ENCODE measurements at places on chromosomes 4 and X.

GRCh38 chrX:77694491-77694890, 91.5 kb downstream of the ATRX start:
- no peak for DNase-seq

- no peak for DNase-seq
These were observed 27.5 kb downstream of the RUFY3 start for GRCh38 chr4:70749313-70749712.

DNA sequence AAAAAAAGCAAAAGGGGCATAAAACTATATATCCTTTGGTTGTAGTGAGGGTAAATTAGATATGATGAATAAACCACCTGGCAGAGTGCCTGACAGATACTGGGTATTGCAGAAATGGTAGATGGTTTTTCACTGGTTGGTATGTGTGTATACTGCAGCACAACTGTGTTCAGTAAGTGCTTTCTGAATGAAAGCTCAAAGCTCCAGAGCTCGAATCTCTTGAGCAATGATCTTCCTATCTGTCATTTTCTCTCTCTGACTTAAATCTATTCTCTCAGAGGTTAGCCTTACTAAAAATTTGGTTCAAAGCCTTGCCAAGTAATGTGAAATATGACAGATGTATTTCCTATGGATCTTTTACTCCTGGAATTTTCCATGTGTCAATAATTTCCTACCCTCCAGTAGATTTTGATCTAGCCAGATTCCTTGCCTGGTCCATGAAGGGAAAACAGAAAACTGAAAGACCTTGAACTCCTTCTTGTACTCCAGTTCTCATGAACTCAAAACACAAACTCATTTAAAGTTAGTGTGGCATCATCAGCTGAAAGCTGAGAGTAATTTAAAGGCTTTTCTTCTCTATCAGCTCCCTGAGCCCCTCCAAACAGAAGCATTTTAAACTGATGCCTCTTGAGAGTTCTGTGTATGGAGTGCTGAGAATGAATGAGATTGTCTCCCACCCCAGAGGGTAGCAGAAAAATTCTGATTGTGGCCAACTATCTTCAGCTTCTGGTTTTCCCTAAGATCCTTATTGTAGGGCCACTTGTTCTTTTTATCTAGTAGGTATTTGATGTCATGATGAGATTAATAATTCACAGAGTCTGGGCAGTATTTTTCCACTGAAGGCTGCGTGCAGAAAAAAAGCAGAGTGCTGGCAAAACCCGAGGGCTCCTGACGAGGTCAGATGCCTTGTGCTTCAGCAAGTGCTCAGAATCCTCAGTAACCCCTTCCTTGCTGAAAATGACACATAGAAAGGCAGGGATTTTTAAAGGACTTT, 363.4 kb upstream of the BOD1L1 start:
- no peak for DNase-seq

DNA sequence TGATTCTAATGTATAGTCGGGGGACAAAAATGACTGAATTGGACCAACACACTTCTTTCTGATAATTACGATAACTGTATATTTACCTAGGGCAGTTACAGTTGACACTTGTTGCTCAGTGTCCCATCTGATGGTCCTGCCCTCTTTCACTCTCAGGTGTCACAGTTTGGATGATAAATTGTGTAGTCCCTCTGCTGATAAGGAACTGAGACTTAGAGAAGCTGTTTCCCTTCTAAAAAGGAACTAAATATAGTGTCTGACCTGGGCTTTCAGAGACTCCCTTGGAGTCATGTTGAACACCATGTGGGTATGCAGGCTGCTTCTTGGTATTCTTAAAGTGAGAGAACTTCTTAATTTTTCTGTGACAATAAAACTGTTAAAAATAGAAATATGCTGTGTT, 23.7 kb upstream of the PNPLA4 start:
- DNase-seq: no peak

DNA sequence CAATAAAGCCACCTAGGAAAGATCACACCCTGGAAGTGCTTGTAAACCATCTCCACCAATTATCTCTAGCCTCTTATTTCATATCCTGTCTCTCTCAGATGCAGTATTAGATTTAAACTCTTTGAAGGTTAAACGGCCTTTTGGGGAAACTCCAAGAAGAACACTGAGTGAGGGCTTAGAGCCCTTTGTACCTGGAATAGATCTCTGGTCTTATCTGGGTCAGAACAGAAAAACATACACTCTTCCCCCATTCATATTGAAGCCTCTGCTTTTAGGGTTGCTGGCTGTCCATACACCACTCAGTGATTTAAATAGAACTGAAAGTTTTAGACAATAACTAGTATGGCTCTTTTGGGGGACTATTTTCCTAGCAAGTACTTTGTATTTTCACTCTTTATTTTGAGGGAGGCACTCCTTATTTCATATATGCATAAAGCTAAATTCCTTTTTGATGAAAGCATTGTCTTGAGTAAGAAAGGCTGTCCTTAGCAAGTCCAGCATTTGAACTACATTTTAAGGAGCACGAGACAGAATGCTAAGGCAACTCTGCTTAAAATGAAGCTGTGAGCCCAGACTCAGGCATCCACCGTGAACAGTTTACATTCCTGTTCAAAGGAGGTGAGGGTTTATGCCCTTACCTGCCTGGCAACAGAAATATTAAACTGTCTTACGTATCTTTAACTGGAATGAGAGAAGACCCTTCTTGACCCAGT, 17.4 kb downstream of the YY2 start:
- no peak for DNase-seq

DNA sequence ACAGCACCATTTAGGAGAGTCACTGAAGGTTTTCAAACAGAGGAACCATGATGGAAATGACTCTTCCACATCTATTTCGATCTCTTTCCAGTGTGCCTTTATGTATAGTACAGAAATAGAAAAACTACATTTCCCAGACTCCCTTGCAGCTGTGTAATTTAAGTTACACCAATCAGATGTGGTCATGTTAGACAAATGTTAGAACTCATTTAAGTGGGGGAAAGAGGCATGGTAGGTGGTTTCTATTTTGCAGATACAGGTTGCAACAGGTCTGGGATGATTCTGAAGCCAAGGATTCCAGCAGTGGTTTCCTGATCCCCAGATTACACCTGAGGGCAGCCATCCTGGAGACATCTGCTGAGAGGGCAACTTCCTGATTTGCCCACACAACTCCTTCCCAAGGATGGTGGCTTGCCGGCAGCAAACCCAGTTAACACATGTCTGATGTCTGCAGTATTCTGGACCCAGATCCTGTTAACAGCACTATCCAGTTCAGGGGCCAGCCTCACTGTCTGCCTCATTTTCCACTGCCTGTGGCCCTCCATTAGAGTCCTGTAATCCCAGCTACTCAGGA, 38.7 kb upstream of the PDK3 start:
- no peak for DNase-seq

GRCh38 chrX:43656005-43656494, at the start of gene MAOA:
TSS of gene MAOA (plus strand) at chrX:43656299. CDS start at chrX:43656342, 43 bp downstream.
- peak; percentile 43 for DNase-seq

Data from stimulated activated naive CD8-positive, alpha-beta T cell treated with anti-CD3 and anti-CD28 coated beads, Interleukin-15, Interleukin-2, amounts not matched to agents 100 U/mL and 50 U/mL, for 24 hours (primary cell).